ENCODE measurements at places on chromosomes 2 and 18.

GRCh38 chr2:4898706-4899105, 793.5 kb upstream of the SOX11 start:
- DNase-seq, result peak; percentile 45

DNA sequence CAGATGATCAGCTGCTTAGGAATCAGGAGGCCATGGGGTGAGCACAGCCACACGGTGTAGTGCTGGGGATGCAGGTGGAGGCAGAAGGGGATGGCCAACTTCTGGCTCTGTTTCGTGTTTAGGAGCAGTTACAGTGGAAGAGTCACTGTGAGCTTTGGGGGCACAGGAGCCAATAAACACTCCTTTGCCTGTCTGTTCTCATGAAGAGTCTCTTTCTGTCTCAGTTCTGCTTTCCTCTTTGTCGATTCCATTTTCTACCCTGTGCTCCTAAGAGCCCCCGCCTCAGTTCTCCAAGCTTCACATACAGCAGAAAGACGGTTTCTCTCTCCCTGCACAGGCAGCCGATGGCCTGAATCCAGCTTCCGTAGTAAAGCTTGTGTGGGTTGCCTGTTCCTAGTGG, 21.0 kb upstream of the RRM2 start:
- DNase-seq, result no peak

DNA sequence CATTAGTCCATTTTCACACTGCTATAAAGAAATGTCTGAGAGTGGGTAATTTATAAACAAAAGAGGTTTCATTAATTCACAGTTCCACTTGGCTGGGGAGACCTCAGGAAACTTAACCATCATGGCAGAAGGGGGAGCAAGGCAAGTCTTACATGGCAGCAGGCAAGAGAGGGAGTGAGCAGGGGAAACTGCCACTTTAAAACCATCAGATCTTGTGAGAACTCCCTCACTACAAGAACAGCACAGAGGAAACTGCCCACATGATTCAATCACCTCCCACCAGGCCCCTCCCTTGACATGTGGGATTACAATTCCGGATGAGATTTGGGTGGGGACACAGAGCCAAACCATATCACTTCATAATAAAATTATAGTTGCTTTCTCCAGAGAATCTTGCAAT, 365.5 kb upstream of the ID2 start:
- no peak for DNase-seq

GRCh38 chr2:118845005-118845521, 2.4 kb downstream of the EN1 start:
- peak; percentile 60 for DNase-seq

DNA sequence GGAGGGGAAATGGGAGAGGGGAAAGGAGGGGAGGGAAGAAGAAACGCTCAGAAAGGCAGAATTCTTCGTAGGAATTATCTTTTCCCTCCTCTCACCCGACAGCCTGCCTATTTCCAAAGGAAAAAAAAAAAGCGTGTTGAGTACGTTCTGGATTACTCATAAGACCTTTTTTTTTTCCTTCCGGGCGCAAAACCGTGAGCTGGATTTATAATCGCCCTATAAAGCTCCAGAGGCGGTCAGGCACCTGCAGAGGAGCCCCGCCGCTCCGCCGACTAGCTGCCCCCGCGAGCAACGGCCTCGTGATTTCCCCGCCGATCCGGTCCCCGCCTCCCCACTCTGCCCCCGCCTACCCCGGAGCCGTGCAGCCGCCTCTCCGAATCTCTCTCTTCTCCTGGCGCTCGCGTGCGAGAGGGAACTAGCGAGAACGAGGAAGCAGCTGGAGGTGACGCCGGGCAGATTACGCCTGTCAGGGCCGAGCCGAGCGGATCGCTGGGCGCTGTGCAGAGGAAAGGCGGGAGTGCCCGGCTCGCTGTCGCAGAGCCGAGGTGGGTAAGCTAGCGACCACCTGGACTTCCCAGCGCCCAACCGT, at the start of gene GAD1:
Gene GAD1 (plus strand): TSS at position 384 of the 589 bp plus-strand sequence. CDS start 1,705 bp downstream, outside the sequence.
- DNase-seq, result peak; percentile 84

DNA sequence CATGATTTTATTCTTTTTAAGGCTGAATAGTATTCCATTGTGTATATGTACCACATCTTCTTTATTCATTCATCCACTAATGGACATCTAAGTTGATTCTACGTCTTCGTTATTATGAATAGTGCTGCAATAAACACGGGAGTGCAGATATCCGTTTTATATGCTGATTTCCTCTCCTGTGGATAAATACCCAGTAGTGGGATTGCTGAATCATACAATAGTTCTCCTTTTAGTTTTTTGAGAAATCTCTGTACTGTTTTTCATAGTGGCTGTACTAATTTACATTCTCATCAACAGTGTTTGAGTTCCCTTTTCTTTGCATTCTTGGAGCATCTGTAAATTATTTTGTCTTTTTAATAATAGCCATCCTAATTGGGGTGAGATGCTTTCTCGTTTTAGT, 114.5 kb downstream of the RGPD3 start:
- no peak for DNase-seq

- DNase-seq, result no peak
Measured at GRCh38 chr2:173751245-173751975, 213.8 kb downstream of the SP3 start.

DNA sequence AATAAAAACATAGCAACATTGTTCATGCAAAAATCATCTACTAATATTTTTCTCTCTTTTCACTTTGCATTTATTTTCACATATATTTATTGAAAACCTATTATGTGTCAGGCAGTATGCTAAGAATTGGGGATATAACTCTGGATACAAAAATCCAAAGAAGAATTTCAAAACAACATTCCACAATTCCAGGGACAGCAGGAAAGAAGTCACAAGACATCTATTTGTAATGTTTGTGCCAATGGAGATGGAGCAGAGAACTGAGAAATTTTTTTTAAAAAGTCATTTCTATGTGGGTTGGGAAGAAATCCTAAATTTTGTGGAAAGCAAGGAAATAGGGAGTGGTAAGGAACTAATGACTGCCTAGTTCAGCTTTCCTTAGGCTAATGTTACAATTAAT, 128.6 kb upstream of the TLK1 start:
- DNase-seq, result no peak

GRCh38 chr2:20677301-20678085, 10.5 kb downstream of the GDF7 start:
- DNase-seq, result no peak
